ENCODE measurements at places on chromosomes 3 and 15.

GRCh38 chr3:5188419-5189221 is 1.1 kb downstream of the EDEM1 start:
- DNase-seq, result no peak

DNA sequence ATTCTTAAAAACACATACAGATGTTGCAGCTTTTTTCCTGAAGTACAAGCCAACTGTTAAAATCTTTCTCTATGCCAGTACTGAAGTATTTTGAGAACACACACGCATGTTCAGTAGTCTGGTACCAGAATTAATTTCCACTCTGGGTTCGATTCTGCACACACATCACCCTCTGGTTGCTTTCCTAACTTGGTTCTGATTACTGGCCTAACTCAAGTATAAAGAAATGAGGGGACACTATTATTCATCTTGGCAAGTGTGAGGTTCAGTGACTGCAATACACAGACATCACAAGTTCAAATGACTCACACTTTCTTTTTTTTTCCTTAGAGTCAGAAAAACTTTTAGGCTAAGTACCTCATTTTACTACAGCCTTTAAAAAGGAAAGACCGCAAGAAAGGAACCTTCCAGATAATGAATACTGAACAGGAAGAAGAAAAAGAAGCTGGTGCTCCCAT is 37.4 kb upstream of the LDHAL6B start:
- no peak for DNase-seq

DNA sequence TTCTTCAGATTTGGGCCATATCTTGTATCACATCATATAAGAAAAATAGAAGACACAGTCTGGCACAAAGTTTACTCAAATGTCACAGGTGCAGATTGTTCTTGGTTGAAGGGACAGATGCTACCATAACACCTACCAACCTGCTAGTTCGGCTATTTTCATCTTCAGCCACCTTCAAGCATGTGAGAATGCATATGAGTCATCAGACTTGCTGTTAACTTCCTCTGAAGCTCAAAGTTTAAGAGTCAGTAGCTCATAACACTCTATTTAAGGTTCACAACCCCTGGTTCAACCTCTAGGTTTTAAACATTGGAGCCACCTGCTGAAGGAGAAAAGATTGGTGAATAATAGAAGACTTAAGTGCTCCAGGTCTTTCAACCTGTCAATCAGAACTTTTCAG is 522.8 kb downstream of the NLGN1 start:
- DNase-seq, result no peak

DNA sequence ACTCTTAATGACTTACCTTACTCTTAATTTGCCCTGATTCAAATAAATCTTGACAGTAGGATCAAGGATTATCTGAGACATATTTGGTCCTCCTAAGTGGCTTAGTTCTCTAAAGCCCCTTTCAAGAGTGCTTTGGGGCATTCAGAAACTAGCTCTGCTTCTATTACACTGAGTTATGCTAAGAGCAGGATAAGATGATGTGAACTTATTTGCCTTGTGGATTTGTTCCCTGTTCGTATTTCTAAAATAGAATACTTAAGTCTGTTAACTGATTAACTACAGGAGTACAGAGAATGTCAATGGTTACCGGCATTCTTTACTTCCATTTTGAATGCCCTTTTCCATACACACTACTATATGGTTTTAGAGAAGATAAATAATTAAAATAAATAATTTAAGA is 14.8 kb upstream of the FRMD4B start:
- DNase-seq, result no peak

DNA sequence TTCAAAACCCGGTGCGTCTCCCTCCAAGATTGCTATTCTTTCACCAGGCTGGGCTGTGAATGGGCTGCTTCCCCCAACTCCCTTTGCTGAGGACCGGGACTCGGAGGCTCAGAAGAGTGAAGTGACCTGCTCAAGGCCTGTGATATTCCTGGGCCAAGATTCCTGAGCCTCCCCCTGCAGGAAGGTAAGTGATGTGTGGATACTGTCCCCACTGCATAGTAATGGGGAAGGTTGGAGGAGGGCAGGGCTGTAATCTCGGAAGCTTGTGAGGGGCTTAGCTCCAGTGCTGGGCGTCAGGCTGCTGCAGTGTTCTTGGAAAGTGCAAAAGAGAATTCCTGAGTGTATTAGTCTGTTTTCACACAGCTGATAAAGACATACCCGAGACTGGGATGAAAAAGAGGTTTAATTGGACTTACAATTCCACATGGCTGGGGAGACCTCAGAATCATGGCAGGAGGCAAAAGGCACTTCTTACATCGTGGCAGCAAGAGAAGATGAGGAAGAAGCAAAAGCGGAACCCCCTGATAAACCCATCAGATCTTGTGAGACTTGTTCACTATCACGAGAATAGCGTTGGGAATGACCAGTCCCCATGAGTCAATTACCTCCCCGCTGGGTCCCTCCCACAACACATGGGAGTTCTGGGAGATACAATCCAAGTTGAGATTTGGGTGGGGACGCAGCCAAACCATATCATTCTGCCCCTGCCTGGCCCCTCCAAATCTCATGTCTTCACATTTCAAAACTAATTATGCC is 67.6 kb downstream of the EFCAB12 start:
- DNase-seq, result no peak

DNA sequence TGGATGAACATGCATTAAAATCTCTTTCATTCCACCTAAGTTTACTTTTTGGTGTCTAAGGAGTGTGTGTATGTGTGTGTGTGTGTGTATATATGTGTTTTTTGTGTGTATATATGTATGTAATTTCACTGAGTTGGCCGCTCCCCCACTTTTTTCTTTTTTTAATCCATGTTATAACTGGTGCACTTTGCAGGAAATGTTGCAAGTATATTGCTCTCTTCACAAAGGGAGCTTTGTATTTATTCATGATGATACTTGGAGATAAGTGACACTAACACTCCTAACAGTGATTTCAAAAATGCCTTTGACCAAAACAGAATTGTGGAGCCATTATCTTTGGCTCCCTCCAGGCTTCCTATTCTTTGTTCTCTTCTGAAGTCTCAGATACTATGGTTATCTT is 95.8 kb downstream of the FNDC3B start:
- no peak for DNase-seq

GRCh38 chr3:150439657-150440056 is 31.6 kb downstream of the TSC22D2 start:
- DNase-seq, result no peak

- no peak for DNase-seq
Measured at GRCh38 chr15:56892659-56893363, 25.6 kb upstream of the TCF12 start.

DNA sequence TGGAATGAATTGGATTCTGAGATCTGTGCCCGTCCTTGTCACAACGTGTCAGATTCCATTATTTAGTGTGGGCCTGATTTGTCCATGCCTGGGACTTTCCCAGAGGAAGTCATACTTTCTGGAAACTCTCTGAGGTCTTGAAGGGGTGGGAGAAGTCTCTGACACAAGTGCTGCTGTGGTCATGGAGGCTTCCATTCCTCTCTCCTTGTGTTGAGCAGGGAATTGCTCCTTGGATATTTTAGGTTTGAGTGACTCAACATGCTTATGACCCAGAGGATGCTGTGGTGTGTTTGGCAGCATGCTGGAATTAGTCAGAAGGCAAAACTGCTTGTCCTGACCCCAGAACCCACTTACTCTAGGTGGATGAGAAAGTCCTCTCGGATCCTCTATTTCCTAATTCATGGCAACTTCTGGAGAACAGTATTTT is 132.1 kb downstream of the LPP start:
- DNase-seq, result no peak

- no peak for DNase-seq
Measured at GRCh38 chr3:64400706-64401105, 175.4 kb upstream of the PRICKLE2 start.

GRCh38 chr15:65411465-65412071 is 11.2 kb downstream of the IGDCC4 start:
- no peak for DNase-seq

DNA sequence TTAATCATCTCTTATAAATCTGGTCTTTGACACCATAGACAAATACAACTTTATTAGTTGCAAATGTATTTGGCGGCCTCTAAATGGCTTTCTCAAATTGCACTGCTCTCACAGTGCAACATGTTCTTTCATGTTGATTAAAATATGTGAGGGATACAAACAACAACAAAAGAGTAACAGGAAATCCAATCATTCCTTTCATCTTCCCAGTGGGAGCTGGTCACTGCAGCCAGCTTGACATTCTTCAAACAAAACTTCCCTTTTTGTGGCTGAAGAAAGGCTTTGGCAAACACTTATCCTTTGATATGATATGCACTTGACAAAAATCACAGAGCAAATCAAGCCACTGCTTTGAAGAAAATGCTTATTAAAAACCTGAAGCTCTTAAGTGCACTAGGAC is 973.6 kb downstream of the EPHA3 start:
- no peak for DNase-seq

GRCh38 chr3:25246913-25247312 is 181.2 kb upstream of the RARB start:
- no peak for DNase-seq

DNA sequence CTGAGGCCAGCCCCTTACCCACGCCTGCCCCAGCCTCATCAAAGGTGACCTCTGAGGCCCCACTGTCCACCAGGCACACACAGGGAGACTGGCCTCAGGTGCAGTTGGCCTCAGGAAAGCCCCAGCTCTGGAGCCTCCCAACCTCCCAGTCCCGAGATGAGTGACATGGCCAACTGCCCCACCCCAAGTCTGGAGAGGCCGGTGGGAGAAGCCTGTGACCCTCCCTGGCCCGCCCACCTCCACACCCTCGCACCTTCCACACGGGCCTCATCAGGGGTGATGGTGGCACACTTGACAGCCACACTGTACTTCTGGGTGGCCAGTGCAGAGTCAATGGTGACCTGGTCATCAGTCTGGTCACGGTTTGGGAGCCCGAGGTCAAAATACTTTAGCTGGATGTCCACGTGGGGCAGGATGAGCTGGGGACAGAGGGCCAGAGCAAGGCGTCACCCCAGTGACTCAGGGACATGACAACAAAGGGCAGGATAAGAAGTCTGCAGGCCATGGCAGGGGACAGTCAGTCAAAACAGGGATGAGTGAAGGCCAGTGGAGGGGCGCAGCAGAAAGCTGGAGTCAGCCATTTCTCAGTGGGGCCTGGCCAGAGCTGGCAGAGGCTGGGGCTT is 11.9 kb downstream of the IDH2 start:
- no peak for DNase-seq

- DNase-seq, result no peak
Measured at GRCh38 chr15:57542505-57542817, 49.2 kb upstream of the MYZAP start.

- no peak for DNase-seq
Measured at GRCh38 chr3:27606537-27606936, 115.6 kb downstream of the EOMES start.

- no peak for DNase-seq
Measured at GRCh38 chr3:108280476-108280875, 15.9 kb upstream of the HHLA2 start.

- peak; percentile 53 for DNase-seq
Measured at GRCh38 chr3:156675830-156676767, 1.7 kb downstream of the TIPARP start.

- peak; percentile 95 for DNase-seq
Measured at GRCh38 chr15:84600331-84600686, 500 bp upstream of the ZSCAN2 start.

- no peak for DNase-seq
Measured at GRCh38 chr3:148974726-148975125, 16.6 kb upstream of the GYG1 start.

- DNase-seq, result no peak
Measured at GRCh38 chr3:158012901-158013300, 93.3 kb downstream of the SHOX2 start.

DNA sequence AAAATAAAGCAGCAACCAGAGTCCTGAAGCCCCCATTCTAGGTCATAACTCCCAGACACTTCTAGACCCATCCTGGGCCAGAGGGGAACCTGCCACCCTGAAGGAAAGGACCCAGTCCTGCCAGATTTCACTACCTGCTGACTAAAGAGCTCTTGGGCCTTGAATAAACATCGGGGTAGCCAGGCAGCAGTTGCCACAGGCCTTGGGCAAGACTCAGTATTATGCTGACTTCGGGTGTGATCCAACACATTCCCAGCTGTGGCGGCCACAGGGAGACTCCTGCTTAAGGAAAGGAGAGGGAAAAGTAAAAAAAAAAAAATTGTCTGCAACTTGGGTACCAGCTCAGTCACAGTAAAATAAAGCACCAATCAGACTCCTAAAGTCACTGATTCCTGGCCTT is 23.8 kb downstream of the NEDD4 start:
- no peak for DNase-seq

DNA sequence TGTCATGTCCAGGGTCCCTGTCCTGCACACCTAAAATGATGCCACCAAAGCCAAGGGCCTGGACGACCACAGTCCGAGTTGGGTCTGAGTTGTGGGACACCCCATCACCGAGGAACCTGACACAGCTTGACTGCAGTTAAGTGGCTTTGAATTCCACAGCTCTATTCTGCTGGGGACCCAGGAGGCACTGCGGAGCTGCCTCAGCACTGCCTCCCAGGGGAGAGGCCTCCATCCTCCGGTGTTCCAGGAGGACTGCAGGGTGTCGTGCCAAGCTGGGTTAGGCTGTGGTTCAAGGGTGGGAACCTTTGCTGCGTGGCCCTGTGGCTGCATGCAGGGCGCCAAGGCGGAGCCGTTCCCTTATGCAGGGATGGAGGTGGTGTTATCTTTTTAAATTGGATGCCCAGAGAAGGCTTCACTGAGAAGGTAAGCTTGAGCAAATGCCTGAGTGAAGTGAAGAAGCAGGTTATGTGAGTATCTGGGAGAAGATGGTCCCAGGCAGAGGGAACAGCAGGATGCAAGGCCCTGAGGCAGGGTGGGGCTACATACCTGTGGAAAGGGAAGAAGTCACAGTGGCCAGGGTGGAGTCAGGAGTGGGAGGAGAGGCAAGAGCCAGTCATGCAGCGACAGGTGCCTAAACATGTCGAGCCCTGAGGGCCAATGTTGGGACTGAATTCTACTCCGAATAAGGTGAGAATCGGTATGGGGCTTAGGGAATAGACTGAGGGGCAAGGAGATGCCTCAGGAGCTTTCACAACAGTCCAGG is 144.8 kb downstream of the TPRA1 start:
- no peak for DNase-seq

DNA sequence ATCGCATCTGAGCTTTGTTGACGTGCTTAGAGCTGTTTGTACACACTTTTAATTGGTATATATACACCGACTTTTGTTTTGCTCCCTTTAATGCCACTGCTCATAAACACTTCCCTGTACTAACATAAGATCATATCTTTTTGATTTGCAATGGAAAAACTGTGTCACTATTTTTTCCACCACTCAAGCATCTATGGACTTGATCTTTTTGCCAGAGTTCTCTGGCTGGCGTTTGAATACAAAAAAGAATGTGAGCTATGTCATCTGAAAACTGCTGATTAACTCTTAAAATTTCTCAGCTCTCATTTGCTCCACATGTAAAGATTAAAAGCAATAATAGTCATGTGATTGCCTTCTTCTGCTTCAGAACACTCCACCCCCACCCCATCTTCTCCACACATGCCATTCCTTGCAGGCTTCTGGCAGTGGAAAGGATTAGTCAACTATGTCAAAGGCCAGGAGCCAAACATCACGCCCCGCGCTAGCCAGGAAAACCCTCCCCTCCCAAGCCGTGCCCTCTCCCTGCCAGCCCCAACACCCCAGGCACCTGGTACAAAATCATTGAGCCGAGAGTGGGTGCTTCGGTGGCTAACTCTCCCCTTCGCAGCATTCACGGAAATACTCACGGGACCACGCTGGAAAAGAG is 123.4 kb upstream of the MEF2A start:
- DNase-seq, result peak; percentile 89

Data from right cardiac atrium (tissue), 5 donors.